ENCODE measurements at places on chromosomes 1 and 21.

DNA sequence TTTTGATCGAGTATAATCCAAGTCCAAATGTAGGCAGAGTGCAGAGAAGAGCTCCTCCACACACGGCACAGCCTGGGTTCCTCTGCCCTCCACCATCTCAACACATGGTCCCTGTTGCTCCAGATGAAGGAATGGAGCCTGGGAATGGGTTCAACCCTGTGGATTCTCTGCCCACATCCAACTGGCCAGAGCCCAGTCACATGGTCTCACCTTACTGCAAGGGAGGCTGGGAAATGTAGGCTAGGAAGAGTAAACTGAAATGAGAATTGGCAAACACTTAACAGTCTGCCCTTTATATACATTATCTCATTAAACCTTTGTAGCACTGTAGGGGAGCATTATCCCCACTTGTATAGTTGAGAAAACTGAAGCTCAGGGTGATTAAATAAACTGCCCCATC lies 60.1 kb upstream of the RAB4A start:
- no peak for DNase-seq

DNA sequence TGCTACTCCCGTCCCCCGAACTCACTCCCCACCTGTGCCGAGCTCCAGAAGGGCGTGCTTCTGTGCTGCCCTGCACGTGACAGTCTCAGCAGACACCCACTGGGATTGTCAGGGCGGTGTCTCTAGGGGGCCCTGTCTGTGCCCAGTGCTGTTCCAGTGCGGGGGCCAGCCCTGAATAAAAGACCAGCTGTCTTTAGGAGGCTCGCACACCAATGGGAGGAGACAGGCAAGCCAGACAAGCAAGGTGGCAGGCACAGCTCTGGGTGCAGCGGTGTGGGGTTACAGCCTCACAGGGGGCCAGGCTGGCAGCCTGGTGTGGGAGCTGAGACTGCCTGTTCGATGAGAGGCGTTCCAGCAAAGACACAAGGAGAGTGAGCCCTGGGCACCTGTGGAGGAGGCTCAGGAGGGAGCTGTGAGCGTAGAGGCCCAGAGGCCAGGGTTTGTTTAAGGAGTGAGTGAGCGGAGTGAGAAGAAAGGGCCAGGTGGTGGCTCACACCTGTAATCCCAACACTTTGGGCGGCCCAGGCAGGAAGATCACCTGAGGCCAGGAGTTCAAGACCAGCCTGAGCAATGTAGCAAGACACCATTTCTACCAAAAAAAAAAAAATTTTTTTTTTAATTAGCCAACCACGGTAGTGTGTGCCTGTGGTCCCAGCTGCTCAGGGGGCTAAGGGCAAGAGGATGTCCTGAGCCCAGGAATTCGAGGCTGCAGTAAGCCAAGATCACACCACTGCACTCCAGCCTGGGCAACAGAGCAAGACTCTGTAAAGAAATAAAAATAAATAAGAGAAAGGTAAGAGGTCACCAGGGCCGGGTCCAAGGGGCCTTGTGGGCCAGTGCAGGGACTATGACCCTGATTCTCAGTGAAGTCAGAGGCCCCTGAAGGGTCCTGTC lies 48.2 kb upstream of the ARHGEF16 start:
- no peak for DNase-seq

DNA sequence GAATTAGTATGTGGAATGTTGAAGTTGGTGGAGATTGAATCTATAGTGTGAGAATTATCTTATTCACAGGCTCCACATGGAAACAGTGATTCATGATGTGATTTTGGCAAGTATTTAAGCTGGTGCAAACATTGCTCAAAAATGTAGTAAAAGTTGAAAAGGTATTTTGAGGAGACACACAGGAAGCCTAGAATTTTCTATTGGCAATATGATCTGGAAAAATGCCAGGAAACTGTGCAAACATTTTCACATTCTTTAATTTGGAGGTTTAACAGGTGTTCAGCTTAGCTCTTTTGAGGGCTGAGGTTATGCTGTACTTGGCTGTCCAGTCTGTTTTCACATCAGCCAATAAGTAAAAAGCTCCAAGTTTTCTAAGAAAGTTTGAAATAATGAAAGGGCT lies 327.3 kb downstream of the RWDD3 start:
- no peak for DNase-seq

- DNase-seq = no peak
Measured at GRCh38 chr1:106964495-106964894, 92.0 kb upstream of the PRMT6 start.

DNA sequence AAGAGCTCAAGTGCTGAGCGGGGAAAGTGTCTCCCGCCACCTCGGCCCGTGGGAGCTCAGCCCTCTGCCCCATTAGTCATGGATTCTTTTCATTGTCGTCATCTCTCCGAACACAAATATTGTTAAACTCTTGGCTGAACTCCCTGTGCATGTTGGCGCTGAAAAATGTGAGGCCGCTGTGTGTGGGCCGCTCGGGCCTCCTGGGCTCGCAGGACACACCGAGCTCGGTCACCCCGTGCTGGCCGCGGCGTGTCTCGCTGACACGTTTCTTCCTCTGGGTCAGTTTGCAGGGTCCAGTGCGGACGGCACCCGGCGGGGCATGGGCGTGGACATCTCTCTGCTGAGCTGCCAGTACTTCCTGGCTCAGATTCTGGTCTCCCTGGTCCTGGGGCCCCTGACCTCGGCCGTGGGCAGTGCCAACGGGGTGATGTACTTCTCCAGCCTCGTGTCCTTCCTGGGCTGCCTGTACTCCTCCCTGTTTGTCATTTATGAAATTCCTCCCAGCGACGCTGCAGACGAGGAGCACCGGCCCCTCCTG lies 25.6 kb downstream of the SLC45A1 start:
- peak; percentile 96 for DNase-seq

GRCh38 chr1:33902486-33903209 lies 38.8 kb downstream of the HMGB4 start:
- no peak for DNase-seq

DNA sequence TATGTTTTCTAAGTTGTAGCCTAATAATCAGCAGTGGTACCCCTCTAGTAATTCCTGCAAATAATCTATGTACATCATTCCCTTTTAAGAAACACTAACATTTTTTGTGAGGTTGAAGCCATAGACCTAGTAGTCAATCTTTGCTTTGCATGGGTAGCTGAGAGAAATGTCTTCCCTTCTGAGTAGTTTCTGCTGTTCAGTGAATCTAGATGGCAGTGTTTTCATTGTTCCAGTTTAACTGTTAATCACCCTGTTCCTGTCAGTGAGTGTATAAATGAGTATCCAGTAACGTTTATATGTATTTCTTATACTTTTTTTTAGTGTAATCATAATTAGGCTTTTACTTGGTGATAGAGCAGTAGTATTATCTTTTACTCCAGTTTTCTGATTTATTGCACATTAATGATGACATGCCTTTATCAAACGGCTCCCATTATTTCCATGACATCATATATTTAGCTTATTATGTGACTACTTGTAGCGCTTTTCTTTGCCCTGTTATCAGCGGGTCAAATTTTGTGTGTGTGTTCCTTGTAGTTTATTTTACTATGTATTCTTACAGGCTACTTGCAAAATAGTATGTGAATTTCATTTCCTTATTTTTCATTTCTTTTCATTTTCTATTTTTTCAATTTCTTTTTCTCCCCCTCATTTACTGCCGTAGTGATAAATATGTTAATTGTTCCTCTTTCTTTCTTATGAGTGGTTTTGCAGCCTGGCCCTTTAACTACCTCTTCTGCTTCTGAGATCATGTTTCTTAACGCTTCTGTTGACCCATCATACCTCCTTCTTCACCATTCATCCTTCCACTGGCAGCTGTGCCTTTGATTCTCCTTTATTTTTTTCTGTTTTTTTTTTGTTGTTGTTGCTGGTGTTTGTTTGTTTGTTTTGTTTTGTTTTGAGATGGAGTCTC lies 18.8 kb downstream of the CEP350 start:
- DNase-seq = no peak

DNA sequence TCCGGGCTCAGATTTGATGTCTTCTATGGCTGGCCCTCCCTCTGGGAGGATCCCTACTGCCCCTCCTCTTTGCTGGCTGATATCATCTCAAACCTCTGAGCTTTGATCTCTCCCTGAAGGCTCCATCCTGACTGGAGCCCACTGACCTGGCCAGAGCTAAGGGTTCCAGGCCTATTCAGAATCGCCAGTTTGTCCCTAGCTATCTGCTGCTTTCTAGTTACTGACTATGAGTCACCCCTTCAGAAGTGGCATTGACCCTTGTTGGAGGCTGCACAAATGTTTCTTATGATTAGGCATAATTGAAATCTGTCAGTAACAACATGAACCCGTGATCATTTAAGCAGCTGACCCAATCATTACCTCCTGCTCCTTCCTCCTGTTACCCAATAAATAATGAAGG lies 87.1 kb downstream of the ABCA4 start:
- DNase-seq = no peak

DNA sequence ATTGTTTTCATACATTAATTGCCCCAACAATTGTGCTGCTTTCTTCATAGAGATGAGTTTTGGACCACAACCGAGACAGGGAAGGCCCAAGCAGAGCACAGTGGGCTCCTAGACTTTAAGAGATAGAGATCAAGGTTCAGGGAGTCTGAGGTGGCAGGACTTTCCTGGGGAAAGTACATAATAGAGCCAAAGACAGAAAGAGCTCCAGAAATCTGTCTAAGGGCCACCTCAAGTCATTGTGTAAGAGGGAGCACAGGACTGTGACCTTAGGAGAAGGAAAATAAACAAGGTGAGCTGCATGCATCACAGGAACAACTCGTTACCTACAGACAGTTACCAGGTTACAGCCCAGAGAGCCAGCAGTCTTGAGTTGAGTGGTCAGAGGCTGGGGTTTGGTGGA lies 41.3 kb upstream of the CR2 start:
- no peak for DNase-seq

GRCh38 chr1:94514095-94514727 lies 27.3 kb downstream of the F3 start:
- no peak for DNase-seq

DNA sequence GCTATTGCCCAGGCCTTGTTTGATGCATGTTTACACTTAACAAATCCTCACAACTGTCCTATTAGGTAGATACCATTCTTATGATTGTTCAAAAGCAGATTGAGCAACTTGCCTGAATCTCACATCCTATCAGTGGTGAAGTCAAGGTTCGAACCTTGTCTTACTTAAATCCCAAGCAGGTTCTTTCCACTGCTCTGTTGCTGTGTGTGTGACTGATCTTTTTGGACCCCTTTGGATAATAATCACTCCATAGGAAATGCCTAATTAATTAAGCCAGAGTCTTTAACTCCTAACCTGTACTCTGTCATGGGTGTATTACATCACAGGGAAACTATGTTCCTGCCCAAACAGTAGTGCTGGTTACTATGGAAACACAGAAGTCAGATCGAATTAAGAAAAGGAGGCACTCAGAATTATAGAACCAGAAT lies 84.2 kb downstream of the SPATA46 start:
- peak; percentile 59 for DNase-seq

- no peak for DNase-seq
Measured at GRCh38 chr1:27353166-27353565, 11.3 kb downstream of the SYTL1 start.

DNA sequence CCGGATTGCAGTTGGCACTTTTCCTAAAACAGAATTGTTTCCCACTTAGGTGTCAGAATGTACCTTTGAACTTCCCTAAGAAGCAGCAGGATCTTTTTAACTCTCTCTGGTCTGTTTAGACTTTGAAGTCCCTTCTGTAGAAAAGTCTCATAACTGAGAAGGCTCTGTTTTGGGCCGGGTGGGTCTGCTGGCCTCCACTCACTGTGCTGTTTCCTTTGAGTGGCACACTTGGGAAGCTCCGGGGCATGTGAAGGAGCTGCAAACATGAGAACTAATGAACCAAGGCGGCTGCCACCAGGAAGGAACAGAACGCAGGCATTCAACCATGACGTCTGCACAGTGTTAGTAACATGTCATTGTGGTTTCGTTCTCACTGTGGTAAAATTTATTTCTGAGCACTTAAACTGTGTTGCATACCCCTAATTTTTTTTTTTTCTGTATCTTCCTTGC lies 19.5 kb upstream of the NCMAP start:
- DNase-seq = peak; percentile 36

- DNase-seq = peak; percentile 88
Measured at GRCh38 chr21:38352536-38353219, 95.9 kb downstream of the KCNJ15 start.

GRCh38 chr1:15515022-15515663 lies 8.9 kb downstream of the CASP9 start:
- DNase-seq = no peak

DNA sequence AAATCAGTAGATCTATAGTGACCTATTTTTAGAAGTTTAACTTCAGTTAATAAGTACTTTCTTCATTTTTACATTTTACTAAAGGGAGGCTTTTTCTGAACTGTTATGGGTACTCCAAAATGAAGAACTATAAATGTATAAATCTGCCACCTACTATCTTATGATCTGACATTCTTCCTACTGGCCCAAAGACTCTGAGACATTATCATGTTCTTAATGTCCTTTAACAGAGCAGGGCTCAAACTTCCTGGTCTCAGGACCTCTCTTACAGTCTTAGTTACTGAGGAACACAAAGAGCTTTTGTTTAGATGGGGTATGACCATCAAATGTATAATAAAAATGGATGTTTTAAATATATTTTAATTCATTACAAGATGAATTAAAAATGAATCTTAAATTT lies 8.9 kb downstream of the TRIM33 start:
- no peak for DNase-seq

- peak; percentile 68 for DNase-seq
Measured at GRCh38 chr1:153805042-153805745, 30.0 kb downstream of the SLC27A3 start.

GRCh38 chr1:56803561-56804156 lies 15.5 kb downstream of the FYB2 start:
- DNase-seq = no peak

GRCh38 chr1:2953688-2954285 lies 67.5 kb upstream of the ACTRT2 start:
- no peak for DNase-seq

GRCh38 chr21:24941316-24942185 lies 665.7 kb downstream of the MRPL39 start:
- peak; percentile 46 for DNase-seq
